ENCODE measurements at places on chromosomes 13 and 19.

- DNase-seq: no peak
Observed at GRCh38 chr19:44212866-44213346, 574 bp downstream of the ZNF227 start.

DNA sequence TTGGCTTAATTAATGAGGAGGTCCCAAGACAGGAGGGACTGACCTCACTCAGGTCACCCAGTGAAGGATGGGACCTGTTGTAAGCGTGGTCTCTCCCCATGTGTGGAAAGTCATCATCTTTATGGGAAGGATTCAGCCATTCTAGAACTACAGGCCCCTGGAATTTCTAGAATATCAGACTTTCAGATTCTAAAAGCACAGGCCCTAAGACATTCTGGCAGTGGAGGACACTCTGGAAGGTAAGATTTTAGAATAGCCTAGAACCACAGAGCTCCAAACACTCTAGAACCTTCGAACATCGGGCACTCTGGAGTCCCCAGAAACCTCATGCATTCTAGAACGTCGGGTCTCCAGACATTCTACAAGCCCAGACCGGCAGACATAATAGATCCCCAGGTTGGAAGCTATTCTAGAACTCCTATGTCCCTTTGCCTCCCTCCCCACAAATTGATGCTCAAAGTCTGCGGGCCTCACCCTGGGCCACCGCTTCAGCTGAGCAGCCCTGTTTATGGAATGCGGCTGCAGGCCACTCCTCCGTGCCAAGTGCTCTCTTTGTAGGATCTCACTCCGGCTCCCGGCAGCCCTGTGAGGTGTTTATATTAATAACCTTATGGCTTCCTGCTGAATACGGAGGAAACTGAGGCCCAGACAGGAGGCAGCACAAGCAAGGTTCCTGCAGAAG is 1.9 kb upstream of the KLK15 start:
- no peak for DNase-seq

DNA sequence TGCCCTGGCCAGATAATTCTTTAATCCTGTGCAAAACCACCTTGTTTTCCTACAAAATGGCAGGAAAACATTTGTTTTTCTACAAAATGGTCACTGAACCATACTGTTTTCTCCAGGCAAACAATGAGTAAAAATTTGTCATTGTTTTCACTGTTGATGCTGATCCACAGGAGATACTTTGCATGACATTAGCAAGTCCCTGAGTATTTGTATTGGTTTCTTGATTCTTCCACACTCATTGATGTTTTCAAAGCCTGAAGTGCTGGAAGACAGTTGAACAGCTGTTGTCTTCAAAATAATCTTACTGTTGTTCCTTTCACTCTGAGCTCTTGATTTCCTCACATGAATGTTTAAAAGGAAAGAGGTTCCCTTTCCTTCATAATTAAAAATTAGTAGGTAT is 123.1 kb upstream of the HTR2A start:
- DNase-seq: no peak

DNA sequence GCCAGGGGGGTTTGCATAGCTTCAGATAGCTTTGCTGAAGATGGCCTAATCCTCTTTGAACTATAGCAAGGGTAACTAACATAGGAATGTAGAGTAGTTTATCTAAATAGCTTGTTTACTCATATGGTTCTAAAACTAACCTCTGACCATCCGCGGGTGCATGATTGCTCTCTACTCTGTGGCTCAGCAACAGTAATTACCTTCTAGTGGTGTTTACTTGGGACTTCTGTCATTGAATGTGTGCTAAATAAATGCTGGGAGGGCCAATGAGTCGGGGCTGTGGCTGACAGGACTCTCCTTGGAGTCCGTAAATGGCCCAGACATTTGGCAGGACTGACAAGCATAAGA is 1461.9 kb downstream of the UQCRFS1 start:
- peak; percentile 8 for DNase-seq

DNA sequence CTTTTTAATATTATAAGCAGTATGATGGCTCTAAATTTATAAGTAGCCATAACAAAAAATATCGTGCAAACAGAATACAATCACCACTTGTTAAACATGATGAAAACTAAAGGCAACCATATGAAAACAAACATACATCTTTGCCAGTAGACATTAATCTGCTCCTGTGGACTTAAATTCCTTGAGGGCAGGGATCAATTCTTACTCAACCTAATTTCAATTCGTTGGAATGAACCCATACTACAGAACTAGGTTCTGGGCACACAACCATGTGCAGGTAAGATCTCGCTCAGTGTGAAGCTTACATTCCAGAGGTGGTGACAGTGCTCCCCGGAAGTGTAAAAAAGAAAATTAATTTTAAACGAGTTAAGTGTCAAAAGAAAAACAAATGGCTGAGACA is 13.4 kb downstream of the TBC1D4 start:
- DNase-seq: no peak

DNA sequence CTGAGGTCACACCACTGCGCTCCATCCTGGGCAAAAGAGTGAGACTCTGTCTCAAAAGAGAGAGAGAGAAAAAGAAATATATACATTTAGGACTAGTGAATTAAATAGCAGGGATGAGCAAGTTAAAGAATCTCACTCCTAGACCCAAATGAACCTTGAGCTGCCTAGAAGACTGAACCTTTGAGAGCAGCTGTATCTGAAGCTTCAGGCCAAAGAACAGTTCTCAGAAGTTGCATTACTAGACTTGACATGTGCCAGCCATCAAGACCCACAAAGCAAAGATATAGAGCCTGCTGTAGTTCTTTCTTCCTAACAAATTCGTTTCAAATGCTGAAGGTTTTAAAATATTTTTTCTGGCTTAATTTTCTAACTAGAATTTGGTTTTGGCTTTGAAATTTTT is 16.6 kb downstream of the DNAJC15 start:
- DNase-seq: no peak

DNA sequence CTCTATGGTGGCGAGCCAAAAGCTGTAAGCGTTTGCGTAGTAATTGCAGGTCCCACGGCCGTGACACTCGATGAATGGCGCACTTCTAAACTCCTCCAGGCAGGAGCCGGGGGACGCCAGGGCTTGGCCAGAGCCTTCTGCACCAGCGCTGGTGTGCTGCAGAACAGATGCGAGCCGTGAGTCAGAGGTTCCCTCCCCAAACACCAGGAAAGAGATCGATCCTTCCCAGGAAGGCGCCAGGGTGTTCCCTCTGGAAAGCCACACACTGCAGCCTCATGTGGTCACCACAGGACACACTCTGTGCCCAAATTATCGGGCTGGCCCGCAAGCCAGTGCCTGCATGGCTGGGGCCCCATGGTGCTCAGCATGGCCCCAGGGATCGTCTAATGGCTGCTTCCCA is 154.6 kb downstream of the COL4A1 start:
- DNase-seq: no peak

DNA sequence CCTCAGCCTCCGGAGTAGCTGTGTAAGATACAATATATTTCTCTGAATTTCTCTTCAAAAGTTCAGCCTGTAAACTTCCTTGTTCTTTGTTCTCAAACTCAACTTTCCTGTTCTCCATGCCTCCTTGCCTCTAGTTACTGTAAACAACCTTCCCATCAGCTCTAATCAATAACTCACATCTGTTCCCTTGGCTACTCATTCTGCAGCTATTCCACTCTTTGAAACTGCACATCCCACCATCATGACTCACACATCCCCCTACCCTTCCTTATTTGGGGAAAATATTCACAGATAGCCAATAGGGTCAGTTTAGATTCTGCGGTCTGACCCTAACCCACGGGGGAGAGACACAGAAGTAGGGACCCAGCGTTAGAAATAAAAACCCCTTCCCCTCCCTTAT is 2.0 kb downstream of the ZNF562 start:
- DNase-seq: no peak

DNA sequence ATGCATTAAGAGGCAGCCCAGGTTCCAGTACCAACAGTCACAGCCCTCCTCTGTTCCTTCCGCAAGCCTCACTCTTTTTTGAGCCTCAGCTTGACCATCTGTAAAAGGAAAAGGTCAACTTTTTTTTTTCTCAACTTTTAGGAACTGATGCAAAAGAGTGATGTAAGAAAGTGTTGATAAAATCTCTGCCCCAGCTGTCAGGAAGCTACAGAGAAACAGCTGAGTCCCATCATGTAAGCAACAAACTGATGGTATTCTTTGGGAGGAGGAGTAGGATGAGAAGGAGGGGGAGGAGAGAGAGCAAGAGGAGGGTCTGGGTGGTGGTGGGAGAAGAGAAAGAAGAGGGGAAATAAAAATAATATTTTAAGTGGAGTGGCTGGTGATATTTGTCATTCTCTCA is 233.9 kb upstream of the TSHZ3 start:
- no peak for DNase-seq

DNA sequence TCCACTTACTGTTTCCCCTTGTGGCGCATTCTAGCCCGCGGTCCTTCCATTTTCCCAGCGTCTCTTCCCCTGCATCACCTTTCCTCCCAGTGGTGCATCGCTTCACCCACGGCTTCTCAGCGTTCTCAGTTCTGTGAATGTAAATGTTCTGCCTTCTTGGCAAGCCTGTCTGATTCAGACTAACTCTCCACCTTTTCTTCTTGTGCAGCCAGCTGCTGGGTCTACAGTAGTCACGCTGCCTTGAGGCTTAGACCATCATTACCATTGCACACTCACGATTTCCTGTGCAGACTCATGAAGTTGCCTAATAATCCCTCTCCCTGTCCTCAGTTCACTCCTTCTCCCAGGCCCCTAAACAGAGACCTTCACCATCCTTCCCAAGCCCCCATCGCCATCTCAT is 75.0 kb downstream of the DHRS12 start:
- DNase-seq: no peak

DNA sequence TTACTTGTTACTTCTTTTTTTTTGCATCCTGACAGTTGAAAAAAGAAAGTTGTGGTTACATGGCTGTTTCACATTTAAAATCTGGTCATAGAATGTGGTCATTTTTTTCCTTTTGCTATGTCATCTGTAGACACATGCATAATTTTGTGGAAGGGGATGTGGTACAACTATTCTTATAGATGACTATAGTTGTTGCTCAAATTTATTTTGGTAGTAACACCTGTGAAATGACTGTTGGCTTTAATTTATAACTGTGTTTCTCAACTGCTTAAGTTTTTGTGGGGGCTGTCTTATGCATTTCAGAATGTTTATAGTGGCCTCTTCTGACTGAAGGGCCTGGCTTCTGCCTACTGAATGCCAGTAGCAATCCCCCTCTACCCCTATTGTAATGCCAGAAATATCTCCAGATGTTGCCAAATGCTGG is 130.5 kb downstream of the PAN3 start:
- DNase-seq: no peak

DNA sequence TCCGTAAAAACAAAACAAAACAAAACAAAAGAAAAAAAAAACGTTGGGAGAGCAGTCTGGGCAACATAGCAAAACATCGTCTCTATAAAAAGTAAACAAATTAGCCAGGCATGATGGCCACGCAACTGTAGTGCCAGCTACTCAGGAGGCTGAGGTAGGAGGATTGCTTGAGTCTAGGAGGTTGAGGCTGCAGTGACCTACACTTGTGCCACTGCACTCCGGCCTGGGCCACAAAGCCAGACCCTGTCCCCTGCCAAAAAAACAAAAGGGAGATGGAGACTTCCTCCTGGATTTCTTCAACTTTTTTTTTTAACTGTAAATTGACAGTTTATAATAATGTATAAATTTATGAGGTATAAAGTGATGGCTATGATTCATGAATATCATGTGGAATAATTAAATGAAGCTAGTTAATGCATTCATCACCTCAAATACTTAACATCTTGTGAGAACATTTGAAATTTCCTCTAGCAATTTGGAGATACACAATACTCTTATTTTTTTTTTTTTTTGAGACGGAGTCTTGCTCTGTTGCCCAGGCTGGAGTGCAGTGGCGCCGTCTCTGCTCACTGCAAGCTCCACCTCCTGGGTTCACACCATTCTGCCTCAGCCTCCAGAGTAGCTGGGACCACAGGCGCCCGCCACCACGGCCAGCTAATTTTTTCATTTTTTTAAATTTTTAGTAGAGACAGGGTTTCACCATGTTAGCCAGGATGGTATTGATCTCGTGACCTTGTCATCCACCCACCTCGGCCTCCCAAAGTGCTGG is 1.9 kb downstream of the PDCD2L start:
- no peak for DNase-seq

GRCh38 chr19:15161028-15161984 is 39.5 kb downstream of the NOTCH3 start:
- no peak for DNase-seq

GRCh38 chr19:3617463-3617862 is 9.1 kb downstream of the CACTIN start:
- DNase-seq: no peak

DNA sequence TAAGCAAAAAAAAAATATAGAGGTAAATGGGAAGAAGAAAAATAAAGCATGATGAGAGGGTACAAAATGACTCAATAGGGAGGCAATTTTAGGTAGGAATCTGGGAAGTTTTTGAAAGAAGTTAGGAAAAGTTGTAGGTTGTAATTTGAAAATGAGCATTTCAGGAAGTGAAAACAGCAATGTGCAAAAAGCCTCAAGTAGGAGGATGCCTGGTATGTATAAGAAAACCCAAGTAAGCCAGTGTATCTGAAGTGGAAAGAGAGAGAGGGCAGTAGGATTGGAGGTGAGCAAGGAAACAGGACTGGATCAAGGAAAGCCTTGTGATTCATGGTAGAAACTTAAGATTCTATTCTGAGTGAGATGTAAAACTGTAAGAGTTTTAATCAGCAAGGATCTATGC is 121.6 kb upstream of the SPRY2 start:
- no peak for DNase-seq

GRCh38 chr19:8135946-8136618 is 13.3 kb downstream of the FBN3 start:
- no peak for DNase-seq

- DNase-seq: no peak
Observed at GRCh38 chr13:99356262-99357091, 49.3 kb upstream of the GPR183 start.

DNA sequence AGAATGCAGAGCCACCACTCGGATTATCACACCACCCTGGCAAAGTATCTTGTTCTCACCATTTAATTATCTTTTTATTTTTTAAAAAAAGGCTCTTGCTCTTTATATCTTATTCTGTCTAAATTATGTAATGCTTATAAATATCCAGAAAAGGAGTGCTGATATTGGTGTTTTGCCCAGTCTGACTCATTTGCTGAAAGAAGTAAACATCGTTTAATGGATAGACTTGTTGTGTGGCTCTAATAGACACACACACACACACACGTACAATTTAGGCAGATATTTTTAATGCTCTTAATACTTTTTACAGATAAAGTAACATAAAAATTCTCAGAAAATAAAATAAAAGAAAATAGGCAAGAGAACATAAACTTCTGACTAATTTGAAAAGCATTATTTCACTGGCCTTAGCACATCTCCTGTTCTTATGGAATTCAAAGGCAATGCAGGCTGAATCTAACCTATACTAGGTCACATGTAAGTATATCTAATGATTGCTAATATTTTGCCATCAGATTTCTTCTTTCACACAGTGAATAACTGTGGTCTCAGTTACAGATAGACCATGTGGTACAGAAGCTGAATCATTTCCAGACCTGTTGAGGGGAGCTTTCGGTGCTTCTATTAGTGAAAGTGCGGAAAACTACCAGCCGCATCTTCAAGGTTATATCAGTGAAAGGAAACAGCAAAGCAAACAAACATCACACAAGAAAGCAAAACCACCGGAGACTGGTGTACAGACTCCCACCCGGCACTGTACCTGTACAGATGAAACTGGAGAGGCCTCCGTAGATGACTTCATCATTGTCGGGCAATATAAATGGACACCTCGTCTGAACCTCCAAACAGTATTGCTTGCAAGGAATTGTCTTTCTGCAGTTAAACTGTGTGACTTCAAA is 642.1 kb upstream of the ARGLU1 start:
- DNase-seq: no peak

All from vagina (tissue), 2 donors.